Stimulated activated CD8-positive, alpha-beta memory T cell treated with anti-CD3 and anti-CD28 coated beads, Interleukin-4, amount 100 ng/mL, for 4 hours (primary cell): ENCODE measurements at places on chromosomes 2 and 18.

- DNase-seq, result no peak
These were observed 87.8 kb upstream of the RAB6C start for GRCh38 chr2:129891341-129892320.

DNA sequence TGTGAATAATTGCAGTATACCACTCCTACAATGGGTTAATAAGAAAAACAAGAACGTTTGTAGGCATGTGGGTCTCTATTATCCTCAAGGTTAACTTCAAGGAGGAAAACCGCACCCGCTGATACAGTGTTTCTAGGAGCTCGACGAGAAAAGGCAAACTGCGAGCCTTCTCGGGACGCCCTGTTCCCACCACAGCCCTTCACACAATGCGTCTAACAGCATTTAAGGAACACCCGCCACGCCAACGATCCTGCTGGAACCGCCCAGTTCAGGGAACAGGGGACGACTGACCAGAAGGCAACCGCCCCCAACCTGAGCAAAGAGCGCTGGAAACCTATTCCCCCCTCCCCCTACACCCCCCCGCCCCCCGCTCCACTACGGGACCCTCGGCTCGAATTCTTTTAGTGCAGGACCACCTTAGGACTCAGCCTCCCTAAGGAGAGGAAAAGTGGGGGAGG, 710 bp upstream of the TMSB10 start:
- DNase-seq, result no peak

GRCh38 chr2:142290931-142291330, 160.1 kb upstream of the LRP1B start:
- no peak for DNase-seq

GRCh38 chr2:70519453-70519852, 34.2 kb downstream of the TGFA start:
- DNase-seq, result no peak

- no peak for DNase-seq
These were observed 5.8 kb upstream of the D2HGDH start for GRCh38 chr2:241728627-241729026.

DNA sequence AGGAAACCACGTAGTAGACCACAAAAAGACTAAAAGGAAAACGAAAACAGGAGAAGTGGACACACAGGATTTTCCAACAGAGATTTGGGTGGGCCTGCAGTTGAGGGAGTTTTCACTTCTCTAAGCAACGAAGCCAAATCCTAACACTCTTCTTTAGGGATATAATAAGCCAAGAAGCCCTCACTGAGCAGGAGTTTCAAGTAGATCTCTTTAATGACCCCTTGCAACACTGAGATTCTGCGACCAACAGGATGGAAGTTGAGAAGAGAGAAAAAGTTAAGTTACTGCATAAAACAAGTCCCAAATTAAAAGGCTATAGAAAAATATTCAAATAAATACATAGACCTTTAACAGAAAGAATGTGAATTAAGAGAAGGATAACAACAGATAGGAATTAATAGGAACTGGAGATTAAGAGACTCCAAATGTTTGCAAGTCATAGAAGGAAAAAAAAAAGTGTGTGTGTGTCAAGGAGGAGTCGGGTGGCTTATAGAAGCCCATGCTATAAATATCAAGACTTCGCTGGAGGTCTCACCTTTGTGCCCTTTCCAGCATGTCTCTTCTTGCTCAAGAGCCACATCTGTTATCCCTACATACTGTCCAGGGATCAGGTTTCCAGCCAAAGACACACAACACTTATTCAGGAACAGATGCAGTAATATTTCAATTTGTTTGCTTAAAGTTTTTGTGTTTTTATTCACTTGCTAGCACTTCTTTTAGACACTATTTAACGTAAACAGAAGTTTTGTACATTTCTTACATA, 69.4 kb upstream of the ARHGAP28 start:
- DNase-seq, result no peak

DNA sequence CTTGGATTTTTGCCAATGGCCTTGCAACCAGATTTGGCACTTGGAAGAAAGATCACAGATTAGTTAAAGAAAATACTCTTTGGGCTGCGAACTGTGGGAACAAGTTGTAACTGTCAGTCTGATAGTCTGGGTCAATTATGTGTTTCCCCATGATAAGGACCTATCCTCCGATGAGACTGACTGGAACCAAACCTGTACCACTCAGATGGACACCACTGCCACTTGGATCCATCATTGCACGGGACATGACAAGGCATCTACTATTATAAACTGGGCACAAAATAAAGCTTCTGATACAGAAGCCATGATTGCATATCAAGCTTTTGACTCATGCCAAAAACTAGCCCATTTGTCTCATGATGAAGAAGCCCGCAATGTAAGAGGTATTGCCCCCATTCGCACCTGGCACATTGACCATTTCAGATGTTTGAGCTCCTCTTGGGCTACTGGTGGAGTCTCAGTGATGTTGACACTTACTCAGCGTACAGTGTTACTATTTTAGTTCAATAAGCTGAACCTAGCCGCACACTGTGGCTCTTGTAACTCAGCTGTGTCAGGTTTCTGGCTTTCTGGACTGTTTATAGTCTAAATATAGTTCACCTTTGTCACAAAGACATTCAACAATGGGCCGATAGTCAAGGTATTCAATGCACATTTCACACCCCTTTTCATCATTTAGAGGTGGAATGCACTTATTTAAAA, 179.8 kb upstream of the RBBP8 start:
- DNase-seq, result no peak

GRCh38 chr2:10161206-10161931, 38.8 kb downstream of the RRM2 start:
- no peak for DNase-seq

DNA sequence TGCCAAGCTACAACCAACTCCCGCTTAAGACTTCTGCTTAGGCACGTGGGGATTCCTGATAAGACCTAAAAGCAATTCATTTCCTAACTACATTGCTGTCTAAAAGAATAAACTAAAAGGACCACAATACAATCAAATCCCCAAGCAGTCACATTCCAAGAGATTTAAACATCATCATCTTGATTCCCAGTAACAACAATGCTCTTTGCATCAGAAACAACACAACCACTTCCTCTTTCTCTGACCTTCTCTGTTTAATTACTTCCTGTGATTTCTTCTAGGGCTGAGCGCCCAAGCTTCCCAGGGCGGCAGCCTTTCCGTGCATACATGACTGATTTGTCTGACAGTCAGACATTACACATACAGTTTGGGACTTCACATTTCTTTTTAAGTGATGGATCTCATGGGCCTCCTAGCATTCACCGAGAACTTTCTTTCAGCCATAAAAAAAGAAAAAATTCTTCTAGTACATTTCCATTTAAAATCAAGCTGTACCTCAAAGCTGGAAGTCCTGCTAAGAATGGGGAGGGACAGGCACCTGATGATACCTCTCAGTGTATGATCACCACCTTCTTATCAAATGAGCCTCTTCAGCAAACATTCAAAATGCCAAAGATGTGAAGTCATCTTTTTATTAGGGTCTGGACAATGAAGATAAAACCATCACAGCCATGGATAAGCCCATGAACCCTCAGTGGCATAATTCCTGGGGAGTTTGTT, 11.5 kb downstream of the SPRED2 start:
- DNase-seq, result no peak

DNA sequence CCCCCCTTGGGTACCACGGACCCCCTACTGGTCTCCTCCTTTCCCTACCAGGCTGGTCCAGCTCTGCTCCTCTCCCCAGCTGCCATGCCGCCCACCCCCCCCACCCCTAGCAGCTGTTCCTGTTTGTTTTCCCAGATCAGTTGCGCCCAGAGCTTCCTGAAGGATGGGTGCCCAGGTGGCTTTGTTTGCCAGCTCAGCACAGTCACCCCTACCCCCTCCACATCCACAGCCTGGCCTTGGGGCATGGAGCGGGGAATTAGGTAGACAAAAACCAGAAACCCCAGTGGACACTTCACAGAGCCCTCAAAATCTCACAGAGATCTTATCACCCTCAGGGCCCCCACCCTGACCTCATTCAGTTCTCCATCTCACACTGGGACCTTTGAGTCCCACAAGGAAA, 3.7 kb upstream of the CRYBA2 start:
- no peak for DNase-seq

- no peak for DNase-seq
These were observed 36.8 kb upstream of the SEMA4C start for GRCh38 chr2:96906729-96907114.

DNA sequence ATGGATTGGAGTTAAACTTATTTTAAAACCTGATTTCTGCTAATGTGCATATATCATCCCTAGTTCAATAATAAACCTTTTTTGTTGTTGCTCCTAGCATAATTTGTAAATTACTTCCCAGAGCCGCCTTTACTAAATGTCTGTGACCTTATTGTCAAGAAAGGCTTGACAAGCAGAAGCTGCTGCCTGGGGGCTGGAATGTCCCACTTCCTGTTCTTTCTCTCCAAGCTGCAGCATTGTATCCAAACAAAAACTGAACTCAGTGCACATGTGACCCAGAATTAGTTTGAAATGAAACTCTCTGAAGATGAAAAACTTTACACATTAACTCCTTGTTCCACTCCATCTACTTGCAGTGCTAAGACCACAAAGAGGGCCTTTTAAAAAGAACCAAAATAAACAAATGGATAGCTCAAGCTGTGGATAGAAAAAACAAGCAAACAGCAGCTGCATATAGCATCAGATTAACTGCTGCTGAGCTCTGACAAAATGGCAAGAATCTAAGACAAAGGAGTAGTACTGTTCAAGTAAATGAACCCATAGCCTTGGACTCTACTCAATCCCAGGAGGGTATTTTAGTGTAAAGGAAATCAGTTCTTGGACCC, 99.8 kb upstream of the NEUROD1 start:
- no peak for DNase-seq

DNA sequence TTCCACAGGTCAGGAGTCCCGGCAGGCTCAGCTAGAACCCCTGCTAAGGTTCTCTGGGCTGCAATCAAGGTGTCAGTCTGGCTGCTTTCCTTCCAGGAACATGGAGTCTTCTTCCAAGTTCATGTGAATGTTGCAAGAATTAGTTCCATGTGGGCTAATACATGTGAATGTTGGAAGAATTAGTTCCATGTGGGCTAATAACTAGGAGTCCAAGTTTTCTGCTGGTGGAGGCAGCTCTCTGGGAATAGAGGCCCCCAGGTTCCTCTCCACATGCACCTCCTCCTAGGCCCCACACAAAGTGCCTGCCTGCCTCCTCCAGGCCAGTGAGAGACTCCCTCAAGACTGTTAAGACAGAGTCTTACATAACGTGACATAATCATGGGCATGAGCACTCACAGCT, 140.8 kb upstream of the SLC35G4 start:
- DNase-seq, result no peak

GRCh38 chr2:38360177-38360576, 16.9 kb downstream of the ATL2 start:
- no peak for DNase-seq

DNA sequence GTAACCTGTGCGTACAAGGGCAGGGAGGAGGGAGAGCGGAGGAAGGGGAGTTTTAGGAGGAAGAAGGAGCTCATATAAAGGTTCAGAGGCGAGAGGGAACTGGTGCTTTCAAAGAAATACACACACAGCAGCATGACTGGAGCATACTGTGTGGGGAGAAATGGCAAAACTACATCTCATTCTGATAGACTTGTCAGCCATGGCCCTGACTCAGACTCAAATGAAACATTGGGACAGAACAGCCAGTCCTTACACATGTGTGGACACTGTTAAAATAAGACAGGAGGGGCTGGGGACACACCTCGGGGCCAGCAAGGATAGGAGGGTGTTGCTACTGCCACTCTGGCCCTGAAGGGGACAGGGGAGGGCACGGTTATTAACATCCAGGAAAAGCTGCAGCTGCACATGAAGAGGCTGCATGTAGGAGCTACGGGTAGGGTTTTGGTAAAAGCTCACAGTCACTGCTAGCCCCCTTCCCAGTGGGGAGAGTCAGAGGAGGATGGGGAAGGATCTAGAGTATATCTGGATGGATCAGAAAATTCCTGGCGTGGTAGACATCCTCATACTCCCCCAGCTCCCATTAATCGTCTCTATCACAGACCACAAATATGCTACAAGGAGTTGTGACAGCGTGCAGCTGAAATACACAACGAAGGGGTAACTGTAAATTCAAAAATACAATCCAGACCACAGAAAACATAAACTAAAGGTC, 110.5 kb downstream of the GATA6 start:
- DNase-seq, result no peak

DNA sequence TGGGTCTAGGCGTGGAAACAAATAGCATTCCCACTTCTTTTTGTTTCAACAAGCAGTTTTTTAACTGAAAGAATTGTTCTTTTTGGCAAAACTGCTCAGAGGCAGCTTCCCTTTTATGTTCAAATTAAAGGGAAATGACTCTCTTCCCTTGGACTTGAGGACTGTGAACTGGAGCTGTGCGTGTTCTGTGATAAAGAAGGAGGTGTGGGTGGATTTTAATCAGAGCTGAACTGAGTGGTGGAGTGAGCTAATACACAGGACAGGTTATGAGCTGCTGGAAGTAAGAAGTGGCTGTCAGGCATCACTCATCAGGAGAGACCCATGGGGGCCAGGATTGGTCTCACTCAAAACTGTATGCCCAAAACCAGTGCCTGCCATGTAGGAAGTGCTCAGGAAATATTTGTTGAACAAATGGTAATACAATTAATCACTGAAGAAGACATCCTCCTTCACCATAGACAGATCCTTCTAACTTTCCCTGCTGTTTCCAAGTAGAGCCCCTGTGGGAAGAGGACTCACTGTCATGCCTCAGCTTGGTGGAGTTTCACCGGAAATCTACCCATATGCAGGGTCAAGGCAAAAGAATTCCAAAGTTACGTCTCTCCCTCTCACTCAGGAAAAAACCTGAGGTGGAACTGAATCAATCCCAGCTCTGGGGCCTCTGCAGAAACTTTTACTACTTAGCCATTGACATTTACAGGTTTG, 55.9 kb downstream of the FEZ2 start:
- DNase-seq, result no peak

DNA sequence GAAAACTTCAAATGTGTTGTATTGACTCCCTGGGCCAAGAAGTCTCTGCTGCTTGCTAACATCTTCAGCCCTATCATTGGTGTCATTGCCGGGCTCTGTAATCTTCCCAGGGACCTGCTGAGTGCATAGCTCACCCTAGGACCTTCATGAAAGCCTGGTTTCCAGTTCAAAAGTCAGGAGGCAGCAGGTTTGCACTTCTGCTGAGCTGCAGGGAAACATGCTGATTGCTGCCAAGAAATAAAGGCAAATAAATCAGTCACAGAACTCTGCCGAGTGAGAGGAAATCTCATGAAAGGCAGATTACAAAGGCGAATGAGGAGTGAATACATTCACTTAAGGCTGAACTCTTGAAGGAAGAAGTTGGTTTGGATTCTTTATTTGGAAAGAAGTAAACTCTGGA, 1947.6 kb upstream of the CELF4 start:
- DNase-seq, result no peak

- DNase-seq, result no peak
These were observed 61.7 kb downstream of the MEX3C start for GRCh38 chr18:51135795-51136194.

DNA sequence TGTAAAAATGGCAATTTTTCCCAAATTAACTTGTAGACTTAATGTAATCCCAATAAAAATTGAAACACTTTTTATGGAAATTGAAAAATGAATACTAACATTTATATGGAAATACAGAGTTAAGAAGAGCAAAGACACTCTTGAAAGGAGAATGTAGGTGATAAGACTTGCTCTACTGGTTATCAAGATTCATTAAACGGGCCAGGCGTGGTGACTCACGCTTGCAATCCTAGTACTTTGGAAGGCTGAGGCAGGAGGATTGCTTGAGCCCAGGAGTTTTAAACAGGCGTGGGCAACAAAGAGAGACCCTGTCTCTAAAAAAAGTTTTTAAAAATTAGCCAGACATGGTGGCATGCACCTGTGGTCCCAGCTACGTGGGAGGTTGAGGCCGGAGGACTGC, 29.5 kb upstream of the ZNF396 start:
- DNase-seq, result no peak
